ENCODE measurements at places on chromosomes 3 and 15.

DNA sequence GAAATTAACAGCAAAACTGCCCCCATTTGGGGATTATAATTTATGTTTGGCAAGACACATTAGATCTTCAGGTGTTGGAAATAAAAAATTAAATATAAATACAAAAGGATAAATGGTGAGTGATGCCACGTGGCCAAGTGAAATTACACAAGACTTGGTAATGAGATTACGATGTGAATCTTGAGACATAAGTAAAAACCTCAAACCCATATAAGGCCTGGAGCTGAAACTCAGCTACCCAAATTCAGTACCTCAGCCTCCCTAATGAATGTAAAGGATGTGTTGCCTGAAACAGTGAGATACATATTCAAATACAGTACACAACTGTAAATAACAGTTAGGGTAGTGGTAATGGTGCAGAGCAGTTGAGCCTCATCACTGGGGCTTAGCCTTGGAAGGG is 1146.6 kb downstream of the OTOL1 start:
- DNase-seq = no peak

DNA sequence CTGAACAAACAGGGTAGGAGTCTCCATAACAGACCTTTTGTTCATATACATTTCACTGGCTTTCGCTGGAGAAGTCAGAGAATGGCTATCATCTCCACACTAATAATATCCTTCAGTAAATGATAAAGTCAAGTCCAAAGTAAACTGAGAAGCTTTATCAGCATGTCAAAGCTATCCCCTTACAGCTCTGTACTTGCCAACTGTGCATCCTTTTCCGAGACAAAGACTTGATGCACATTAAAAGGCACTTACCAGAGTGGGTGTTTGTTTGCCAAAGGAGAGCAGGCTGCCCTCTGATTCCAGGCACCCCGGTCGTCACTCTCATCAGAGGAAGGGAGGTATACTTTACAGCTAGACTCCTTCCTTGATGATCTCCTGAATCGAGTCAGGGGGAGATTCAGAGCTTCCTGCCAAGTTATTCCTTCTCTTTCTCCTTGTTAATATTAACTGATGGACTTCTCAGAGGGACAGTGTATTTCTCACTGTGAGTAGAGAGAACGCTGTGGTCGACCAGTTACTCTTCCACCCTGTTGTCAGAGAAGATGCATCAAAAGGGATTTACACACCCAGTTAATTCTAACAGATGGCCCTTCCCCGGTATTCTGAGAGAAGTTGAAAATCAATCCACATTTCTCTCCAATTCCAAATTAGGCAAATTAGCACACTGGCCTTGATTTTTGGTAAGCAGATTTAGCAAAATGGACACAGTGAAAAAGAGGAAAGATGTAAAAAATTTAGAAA is 504.7 kb upstream of the NR2F2 start:
- DNase-seq = peak; percentile 3

- DNase-seq = no peak
Observed at GRCh38 chr15:90200534-90201129, 498 bp upstream of the SEMA4B start.

GRCh38 chr3:105322570-105323273 is 44.0 kb upstream of the ALCAM start:
- no peak for DNase-seq

DNA sequence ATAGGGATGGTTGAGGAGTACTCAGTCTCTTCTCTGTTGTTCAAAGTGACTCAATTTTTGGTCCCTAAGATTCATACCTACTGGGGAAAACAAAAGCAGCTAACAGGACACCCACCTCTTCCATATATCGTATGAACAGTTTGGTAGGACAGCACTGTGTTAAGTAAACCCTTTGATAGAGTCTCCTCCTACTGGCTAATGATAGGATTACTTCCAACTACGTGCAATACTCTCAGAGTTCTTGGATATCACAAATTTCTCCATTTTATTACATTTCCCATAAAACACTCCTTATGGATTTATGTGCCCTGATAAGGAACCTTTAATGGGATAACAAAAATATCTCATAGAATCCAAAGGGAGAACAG is 200.2 kb upstream of the GOLGA6L4 start:
- peak; percentile 43 for DNase-seq

DNA sequence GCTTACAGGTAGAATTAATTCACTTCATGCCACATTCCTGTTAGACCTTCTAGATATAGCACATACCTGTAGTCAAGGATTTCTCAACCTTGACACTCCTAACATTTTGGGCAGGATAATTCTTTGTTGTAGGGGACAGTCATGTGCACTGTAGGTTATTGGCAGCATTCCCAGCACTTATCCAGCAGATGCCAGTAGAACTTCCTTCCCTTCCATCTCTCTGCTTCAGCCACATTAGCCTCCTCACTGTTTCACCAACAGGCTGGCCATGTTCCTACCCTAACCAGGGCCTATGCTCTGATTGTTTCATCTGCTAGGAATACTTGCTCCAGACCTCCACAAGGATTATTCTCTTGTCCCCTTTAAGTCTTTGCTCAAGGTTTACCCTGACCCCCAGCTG is 68.0 kb upstream of the STAC start:
- peak; percentile 48 for DNase-seq

DNA sequence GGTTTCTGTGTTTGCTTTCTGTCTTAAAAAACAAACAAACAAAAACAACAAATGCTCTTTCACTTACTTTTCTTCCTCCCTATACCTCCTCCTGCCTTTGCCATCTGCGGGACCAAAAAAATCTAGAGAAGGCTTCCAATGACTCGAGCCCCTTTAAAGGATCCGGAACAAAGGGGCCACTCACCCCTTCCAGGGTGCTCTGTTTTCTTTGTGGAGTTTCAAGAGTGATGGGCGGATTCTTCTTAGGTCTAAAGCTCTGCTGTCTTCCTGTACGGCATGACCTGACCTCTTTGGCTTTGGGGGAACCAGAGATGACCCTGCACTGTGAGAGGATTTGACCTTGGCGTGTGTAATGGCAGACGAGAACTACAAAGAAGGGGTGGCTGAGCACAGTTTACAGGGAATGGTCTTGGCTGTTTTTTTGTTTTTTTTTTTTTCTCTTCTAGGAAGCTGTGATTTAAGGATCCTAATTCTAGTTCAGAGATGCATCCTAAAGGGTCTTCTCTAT is 2.2 kb upstream of the MUC20 start:
- DNase-seq = no peak

DNA sequence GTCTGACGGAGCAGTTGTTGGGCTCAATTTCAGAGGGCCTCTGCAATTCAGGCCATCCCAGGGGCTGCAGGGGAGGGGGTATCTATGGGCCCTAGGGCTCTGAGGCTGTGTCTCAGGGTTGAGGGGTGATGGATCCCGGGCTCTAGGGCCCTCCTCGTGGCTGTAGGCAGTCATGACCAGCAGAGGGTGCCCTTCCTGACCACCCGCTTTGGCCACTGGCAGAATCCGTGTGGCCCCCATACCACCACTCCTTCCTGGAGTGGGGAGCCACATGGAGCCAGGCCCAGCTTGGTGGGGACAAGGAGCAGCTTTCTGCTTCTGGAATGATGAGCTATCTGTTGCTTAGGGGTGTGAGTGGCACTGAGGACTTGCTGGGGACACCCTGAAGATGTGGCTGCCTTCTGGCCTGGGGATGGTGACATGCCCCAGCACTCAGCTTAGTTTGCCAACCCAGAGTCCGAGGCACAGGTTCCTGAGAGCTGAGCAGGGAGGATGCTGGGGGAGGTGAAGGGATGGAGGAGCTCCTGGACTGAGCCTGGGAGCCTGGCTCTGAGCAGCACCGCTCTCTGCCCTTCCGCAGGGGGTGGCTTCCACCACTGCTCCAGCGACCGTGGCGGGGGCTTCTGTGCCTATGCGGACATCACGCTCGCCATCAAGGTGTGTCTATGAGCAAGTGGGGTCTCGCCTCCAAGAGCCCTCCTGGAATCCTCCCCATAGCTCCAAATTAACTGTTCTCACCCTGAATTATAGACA is 20.2 kb downstream of the HDAC11 start:
- DNase-seq = no peak

GRCh38 chr15:57218826-57219576 is 157.3 kb upstream of the CGNL1 start:
- DNase-seq = peak; percentile 15

DNA sequence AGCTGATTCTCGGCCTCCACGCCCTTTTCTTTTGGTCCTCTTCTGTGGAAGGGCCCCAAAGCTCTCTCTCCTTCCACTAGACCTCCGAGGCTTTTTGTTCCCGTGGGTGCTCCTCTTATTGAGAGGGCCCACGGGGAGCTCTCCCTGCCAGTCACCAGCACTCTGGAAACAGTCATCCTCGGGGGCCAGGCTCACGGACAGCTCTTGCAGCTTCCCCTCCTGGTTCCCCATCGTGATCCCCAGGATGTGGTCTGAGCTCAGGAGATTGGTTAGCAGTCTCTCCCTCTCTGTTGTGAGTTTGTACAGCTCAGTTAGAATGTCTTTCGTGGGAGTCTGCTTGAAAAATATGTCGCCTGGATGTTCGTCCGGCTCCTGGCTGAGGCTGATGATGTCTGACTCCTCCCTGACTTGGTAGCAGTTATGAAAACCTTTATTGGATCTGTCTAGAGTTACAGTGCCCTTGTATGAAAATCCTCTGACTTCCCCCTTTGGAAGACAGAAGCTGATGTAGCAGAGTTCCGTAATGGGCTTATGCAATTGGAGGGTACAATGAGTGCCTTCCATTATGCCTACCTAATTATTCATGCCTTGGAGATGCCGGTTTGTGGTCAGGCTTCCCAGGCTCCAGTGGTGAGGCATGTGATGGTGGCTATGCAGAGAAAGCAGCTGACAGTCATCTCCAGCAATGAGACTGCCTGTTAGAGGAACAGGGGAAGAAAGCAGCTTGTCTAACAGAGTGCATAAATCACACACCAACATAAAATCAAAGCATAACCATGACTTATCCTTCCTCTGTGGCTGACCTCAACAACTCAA is 40.0 kb downstream of the FMN1 start:
- peak; percentile 96 for DNase-seq

DNA sequence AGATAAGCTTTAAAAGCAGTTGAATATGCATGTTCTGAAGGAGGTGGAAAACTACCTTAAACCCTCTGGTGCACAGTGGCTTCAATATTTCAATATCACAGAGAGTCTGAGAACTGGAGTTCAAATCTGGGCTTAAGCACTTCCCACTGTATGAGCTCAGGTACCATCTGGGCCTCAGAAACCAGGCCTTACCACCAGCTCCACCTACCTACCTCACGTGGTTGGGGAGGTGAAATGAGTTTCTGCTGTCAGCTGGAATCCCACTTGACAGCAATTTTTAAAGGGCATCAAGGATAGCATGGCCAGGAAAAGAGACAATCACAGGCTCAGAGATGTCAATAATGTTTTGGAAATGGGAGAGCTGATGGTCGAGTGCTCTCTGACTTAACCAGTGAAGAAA is 5.0 kb downstream of the CHCHD4 start:
- no peak for DNase-seq

DNA sequence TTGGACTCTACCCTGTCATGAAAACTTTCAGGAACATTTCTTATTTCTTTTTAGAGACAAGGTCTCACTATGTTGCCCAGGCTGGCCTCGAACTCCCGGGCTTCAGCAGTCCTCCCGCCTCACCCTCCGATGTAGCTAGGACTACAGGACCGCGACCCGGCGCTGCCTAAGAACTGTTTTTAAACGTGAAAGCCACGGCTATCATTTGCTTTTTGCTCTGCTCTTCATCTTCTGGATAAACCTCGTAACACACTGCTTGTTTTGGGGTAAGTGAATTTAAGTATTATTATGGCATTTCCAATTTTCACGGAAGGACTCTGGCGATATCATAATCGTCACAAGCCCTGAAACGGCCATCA is 14.3 kb upstream of the CCNL1 start:
- no peak for DNase-seq

DNA sequence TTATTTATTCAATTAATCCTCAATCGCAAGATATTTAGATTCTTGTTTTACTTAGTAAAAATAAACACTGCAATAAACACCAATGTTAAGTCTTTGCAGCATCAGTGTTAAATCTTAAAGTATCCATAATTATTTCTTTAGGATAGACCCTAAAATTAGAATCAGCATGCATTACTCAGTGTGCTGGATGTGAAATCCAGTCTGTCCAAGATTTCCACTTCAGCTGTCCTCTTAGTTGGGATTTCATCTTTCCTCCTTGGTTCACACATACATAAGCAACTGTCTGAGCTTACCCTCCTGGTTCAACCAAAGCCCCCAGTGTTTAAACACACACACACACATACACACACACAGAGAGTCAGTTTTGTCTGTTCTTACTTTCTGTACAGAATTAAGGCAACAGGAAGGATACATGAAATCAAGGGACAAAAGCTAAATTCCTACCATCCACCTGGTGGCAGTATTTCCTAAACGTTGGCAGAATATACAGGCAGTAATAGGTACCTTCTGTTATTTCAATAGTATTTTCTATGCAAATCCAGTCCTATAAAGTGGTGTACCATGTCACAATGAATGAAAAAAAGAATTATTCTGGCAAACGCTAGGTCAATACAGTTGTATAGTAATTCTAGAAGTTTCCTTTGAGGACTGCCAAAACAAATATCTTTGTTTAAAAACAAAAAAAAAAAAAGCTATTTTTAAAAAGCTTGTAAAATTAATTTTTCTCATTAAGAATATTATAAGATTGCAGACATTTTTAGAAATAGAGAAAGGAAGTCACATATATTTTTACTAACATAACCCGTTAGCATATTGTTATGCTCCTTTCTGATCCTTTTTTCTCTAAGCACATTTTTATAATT is 27.3 kb upstream of the DMXL2 start:
- DNase-seq = peak; percentile 75

DNA sequence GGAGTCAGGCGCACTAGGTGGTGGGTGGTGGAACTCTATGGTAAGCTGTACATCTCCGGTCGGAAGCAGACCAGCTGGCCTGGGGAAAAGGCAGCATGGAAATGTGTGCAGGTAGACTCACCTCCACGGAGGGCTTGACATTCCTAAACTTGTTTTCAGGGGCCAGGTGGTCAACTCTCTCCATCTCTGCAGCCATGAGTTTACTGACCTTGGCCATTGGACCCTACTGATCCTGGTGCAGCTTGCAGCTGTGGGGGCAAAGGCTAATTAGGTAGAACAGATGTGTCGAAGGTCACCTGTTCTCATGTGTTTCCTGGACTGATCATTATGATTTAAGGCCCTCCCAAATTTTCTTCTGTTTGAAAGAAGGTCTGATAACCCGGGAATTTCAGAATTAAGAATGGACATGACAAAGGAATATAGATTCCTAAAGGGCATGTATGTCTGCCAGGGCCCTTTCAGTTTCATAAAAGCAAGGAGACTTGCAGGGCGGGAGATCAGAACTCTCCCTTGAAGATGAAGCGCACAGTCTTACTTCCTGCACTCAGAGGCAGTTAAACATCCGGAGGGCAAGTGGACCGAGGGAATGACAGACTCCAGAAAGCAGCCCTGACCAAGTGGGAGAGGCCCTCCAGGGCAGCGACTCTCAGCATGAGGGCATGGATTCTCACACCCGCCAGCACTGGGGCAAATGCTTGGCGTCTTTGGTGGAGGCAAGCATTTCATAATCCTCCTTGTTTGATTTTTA is 56.1 kb upstream of the CMTM7 start:
- DNase-seq = no peak
